Stimulated activated CD4-positive, alpha-beta T cell treated with anti-CD3 and anti-CD28 coated beads, Interleukin-1b, Interleukin-23, amount 100 ng/mL, for 1 hour (primary cell): ENCODE measurements at places on chromosomes 7 and 10.

DNA sequence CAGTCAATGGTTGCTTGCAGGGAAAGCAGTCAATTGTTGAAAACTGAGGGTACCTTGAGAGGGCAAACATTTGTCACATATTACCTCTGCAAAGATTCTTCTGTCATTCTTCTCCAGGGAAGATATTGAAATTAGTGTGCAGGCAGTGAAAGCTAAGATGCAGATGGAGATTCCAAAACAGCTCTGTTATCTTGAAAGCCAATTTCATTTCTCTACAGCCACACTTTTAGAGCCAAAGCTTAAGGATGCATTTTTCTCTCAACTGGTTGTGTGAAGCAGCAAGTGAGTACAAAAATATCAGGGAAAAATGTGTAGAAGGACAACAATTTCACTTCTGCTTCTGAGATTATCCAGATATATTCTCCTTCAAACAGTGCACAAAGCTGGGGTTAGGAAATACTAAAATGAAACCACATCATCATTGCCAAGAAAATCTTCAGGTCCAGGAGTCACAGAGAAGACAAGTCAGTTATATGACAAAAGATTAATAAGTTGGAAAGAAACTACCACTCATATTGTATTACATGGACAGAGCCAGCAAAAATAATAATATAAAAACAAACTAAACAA lies 16.3 kb downstream of the SGMS1 start:
- no peak for DNase-seq

GRCh38 chr7:45514944-45515343 lies 59.2 kb upstream of the ADCY1 start:
- DNase-seq, result no peak

- no peak for DNase-seq
These were observed 696.3 kb upstream of the C7orf33 start for GRCh38 chr7:147894271-147894670.

DNA sequence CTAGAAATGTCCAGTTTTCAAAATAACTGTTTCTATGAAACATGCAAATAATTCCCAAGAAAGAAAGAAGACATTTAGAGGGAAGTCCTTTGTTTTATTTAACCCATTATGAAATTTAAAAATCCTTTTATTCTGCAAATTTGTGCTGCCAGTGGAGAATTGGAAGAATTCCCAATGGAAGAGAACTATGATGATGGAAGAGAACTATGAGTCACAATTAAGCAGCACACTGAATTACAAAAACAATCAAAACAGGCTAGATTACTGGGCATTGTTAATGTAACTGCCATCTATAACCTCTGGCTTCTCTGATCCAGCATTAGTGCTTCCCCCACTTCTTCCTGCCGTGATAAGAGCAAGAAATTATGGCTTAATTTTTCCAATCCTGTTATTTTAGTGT lies 126.2 kb upstream of the FEZF1 start:
- no peak for DNase-seq
